ENCODE measurements at places on chromosomes 5 and 9.

DNA sequence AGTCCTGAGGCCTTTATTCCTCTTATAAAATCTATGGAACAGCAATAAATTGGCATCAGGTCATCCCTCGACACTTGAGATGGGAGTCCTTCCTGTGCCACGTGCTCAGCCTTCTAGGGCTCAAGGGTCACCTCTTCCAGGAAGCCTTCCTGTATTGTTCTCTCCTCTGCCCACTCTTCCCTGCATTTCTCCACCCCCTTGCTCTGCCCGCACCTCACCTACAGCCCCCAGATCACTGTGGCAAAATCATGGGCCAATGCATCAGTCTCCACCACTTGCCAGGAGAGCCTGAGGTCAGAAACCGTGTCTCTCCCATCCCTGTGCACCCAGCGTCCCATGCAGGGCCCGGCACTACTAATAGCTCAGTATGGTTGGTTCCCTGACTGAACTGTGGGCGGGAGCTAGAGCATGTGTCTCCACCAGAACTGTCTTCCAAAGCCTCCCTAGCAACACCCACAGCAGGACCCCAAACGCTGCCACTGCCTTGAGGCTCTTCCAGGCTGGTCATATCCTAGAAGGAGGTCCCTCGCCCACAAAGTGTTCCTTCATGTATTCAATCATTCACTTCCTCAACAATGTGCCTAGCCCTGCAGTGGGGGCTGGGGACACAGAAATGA is 13.5 kb downstream of the DUSP1 start:
- no peak for DNase-seq

GRCh38 chr5:122759241-122760070 is 15.4 kb upstream of the SNX2 start:
- peak; percentile 56 for DNase-seq

DNA sequence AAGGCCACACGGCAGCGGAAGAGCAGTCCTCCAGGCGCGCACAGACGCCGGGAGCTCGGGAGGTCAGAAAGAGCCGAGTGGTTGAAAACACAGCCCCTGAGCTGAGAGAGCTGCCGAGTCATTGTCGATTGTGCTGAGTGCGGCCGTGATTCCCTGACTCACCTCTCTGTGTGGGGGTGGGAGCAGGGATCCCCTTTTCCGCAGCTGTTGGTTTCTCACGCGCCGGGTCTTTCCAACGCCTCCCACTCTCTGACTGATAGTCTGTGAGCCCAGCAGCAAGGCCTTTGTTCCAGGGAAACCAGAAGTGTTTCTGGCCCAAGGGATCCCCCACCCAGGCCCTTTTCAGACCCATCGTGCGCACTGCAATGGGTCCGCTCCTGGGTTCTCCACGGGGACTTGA is 97.3 kb downstream of the MRPL36 start:
- no peak for DNase-seq

DNA sequence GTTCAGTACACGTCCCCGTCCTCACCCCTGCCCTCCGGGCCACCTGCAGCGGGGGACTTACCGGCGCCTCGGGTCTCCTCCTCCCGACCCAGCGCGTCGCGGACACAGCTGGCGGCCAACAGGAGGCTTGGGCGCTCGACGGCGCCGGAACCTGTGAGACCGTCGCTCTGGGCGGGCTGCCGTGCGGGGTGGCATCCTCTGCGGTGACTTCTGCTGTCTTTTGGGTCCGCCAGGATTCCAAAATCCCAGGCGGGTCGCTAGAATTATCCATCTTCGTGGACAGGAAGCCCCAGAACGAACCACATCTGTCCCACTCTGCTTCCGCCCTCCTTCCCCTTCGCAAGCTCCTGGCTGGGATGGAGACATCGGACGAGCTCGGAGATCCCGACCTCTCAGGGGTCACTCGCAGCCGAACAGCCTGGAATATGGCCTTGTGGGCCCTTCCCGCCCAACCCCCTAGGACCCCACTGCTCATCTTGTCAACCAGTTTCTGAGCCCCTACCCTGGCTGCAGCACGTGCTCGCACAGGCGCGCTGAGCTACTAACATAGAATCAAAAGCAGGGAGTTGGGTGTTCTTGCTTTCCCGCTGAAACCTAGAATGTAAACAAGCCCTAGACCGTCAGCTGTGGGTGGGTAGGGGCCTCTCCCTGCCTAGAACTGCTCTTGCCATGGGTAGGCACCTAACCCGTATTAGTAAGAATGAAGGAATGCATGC is 947 bp upstream of the MARCHF3 start:
- DNase-seq = no peak

DNA sequence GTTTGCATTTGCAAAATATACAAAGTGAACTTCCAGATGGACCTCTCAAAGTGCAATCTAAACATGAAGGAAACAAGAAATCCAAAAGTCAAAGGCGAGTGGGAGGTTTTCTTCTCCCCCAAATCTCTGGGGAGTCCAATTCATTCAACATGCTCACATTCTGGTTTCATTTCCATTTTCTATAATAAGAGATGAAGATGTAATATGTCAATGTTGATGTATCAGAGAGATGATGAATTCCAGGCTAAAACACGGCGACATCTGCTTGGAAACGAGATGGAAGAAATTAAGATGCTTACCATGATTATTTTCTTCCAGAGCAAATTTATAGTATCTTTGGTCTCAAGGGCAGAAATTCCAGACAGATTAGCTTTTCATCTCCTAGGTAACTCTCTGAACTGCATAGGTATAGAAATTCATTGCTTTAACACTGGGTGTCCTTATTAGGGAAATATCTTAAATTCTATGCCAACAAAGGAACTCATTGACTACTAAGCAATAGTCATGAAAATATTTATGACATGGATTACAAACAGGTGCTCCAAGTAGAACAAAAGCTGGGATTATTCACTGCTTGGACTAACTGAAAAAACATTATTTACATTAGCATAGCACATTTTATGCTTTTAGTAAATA is 287.9 kb downstream of the SEC61B start:
- no peak for DNase-seq

- no peak for DNase-seq
Measured at GRCh38 chr9:99112750-99113413, 8.0 kb downstream of the TGFBR1 start.

GRCh38 chr5:113109344-113109743 is 132.7 kb downstream of the DCP2 start:
- no peak for DNase-seq

GRCh38 chr5:16891033-16891432 is 45.1 kb downstream of the MYO10 start:
- DNase-seq = no peak

DNA sequence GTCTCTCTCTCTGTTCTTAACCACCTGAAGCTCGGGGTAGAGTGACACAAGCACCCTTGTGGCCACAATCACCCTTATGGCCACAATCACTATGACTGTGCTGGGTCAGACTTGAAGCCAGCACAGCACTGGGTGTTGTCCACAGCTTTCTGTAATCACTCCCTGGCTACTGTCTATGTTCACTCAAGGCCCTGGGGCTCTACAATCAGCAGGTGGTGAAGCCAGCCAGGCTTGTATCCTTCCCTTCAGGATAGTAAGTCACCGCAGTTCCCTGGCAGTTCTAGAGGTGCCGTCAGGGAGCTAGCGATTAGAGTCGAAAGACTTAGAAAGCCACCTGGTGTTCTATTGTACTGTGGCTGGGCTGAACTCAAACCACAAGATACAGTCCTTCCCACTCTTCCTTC is 44.2 kb downstream of the GDA start:
- DNase-seq = no peak

GRCh38 chr5:19256036-19256435 is 732.0 kb downstream of the CDH18 start:
- no peak for DNase-seq

Data from renal cortical epithelial cell (primary cell).